ENCODE measurements at places on chromosomes 2 and 18.

DNA sequence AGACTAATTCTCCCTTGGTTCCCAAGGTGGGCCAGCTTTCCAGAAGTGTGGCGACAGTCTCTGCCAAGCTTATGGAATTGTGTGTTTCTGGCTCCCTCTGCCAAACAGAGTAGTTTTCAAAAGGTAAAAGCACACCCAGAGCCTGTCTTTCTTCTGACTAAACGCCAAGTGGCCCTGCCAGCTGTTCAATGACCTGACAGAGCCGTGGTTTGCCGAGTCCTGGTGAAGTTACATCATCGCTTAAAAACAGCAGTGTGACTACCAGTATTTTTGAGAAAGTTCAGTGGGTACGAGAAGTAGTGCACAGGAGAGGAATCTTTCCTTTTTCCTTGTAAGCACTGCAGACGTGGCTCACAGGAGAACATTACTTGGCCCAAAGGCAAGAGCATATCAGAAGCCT, 1.9 kb downstream of the PER2 start:
- no peak for DNase-seq

- no peak for DNase-seq
Measured at GRCh38 chr2:88131201-88131998, 3.5 kb upstream of the FABP1 start.

GRCh38 chr2:187302116-187302515, 145.9 kb downstream of the CALCRL start:
- no peak for DNase-seq

DNA sequence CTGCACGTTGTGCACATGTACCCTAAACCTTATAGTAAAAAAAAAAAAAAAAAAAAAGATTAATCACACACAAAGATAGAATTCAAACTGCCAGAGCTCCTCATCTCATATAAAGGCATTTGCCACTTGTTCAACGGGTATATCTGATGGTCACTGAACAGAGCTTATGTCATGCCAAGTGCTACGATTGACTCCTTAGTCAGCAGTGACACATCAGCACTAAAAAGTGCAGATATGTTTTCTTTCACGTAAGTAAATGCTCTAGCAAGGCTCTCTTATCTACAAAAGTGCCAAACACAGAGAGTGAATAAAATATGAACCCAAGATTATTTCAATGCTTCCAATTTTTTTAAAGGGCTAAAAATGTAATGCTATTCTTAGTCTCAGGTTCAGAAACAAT, 1.1 kb downstream of the LMAN1 start:
- DNase-seq, result peak; percentile 46

DNA sequence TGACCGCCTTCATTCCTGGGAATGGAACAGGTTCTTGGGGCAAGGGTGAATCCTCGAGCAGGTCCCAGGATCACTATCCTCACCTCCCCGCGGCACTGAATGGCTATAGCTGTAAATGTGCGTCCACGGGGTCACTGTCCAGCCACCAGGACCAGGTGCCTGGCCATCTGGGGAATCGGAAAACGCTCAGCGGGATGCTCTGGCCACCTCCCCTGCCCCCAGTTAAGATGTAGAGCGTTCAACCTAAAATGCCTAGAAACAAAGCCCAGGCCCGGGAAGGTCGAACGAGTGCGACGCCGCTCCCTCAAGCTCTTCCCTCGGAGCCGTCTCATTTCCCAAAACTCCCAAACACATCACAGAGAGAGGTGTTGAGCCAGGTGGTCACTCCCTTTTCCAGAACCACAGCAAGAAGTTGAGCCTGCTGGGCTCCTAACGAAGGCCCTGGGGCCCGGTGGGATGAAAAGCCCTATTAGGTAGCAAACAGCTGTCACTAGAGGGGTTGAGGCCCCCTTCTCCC, 795 bp upstream of the CAPN10 start:
- DNase-seq, result no peak

- no peak for DNase-seq
Measured at GRCh38 chr2:198717451-198717850, 740.3 kb downstream of the SATB2 start.

- no peak for DNase-seq
Measured at GRCh38 chr18:56197241-56197859, 441.0 kb downstream of the TXNL1 start.

DNA sequence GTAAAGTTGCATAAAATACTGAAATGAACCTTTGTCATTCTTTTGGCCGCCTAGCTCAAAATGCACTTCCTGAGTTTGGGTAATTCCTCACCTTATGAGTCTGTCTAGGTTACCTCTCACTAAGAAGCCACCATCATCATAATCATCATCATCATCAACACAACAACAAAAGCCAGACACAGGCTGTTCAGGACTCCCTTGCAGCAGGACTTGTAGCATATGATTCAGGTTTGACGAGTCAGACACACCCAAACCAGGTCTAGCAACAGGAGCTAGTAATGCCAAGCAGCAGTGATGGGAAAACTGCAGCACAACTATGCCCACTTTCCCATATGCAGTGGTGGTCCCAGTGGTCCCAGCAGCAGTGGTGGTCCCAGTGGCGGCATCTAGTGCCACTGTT, 2.8 kb upstream of the SGO2 start:
- no peak for DNase-seq

DNA sequence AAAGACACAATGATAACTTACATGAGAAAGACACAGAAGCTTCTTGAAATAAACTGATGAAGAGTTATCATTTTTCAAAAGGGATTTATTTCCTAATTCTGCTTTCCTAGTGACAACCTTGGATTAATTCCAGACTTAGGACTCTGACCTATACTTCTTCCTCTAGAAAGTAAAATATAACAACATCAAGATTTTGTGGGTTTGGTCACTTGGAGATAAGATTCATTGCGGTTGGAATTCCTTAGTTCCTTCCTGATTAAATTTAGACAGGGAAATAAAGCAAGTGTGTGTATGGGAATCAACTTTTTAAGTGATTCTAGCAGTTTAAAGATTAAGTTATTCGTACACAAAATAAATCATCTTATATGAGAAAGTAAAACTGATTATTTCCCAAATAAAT, 208.4 kb upstream of the CCDC150 start:
- no peak for DNase-seq

GRCh38 chr2:25294573-25295462, 46.9 kb downstream of the DNMT3A start:
- DNase-seq, result no peak

- no peak for DNase-seq
Measured at GRCh38 chr18:65239787-65240186, 511.0 kb upstream of the CDH7 start.

DNA sequence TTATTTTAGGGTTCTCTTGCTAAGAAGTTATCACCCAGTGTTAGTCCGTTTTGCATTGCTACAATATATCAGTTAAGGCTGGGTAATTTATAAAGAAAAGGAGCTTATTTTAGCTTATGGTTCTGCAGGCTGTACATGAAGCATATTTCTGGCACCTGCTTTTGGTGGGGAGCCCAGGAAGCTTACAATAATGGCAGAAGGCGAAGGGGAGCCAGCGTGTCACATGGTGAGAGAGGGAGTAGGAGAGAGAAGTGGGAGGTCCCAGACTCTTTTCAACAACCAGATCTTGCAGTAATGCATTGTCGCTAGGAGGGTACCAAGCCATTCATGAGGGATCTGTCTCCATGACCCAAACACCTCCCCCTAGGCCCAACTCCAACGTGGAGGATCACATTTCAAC, 688.8 kb upstream of the PIK3C3 start:
- no peak for DNase-seq

- DNase-seq, result no peak
Measured at GRCh38 chr2:232231554-232231953, 147.0 kb upstream of the ALPP start.

DNA sequence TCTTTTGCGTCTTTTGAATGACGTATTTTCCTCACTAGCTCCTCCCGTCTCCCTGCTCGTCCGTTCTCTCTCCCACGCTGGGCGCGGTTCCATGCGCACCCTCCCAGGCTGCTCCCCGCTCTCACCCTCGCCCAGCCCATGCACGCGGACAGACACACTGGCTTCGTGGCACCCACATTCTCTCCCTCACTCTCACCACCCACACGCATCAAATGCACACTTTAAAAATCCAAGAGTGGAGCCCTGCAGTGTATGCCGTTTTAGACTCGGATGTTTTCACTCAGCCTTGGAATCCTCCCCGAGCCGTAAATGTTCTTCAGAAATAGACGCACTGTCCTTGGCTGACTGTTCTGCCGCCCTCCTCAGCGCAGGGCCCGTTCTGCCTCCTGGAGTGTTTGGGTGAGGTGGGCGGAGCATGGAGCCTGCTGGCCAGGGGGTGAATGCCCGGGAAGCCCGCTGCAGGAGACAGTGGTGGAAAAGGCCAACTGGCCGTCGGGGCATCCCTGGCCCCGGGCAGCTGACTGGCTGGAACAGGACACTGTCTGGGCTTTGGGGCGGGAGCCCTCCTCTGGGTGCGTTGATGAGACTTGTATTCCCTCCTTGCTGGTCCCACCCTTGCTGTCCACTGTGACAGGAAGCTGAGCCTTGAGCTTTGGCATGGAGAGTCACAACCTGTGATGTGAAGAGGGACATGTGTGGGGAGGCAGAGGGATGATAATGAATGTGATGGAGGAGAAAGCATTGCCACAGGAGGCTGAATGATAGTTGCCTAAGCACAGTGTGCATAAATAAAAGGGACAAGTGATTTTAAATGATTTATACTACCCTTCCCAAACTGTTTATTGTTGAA, 35.4 kb upstream of the LYPD6B start:
- DNase-seq, result no peak

DNA sequence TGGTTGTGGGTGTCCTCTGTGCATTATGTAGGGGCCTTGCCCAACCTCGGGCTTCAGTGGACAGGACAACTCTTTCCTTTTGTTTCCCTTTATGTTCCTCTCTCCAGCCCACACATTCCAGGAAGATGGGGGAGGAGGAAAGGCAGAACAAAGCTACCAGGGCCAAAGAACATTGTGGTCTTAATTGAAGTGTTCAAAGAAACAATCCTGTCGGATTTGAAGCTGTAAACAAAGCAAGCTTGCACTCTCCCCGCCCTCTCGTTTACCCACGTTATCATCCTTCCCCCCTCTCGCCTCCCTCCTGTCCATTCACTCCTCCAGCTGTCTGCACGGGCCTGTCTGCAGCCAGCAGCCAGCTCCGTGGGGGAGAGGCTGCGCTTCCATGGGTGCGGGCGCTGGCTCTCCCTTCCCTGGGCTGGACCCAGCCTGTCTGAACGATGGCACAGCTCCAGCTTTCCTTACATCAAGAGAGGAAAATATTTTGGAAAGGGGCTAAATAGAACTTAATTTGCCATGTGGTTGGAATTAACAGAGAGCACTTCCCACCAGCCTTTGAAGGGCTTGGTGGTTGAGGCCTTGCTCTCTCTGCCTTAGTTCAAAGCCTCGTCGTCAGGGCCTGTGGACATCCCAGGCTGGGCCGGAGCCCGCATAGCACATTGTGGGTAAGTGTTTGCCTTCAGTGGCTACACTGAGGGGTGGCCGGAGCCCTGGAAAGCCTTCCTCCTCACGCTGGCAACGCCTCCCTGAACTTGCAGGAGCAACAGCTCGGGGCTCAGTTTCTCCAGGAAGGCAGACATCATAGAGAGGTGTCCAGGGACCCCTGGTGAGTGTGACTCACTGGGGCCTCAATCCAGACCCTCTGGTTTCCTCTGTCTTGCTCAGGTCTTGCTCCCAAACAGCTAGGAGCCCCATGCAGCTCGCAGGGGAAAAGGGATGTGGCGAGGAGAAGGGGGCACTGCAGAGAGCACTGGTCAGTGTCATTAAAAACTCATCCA, 60.6 kb upstream of the HS6ST1 start:
- no peak for DNase-seq

DNA sequence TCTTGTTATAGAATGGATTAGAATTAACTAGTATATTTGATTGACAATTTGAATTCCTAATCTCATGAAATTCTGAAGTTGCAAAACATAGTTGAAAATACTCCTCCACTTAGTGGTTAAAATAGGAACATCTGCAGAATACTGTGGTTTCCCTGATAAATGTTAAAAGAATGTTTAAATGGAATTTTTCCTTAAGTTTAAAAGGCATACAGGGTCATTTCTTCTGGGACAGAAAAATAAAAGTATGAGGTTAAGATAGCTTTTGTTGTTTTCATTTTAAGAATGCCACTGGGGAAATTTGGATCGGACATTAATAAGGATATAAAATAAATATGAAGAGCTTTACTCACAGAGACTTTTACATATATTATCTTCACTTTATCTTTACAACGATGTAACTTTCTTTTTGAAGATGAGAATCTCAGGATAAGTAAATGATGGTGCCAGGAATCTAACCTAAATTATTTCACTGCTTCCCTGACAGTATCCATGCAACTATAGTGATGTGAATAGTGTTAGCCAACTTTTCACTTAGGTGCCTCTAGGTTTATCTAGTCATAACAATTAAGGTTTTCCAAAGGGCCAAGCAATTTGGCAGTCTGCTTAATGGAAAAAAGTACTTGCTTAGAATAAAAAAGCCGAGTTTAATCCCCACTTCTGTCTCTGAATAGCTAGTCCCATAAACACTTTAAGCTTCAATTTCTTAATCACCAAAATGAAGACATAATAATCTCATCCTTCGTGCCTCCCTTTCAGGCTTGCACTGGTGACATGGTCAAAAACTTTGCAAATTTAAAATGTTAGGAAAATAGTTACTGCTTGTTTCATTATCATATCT, 151.8 kb upstream of the STK17B start:
- DNase-seq, result peak; percentile 42

DNA sequence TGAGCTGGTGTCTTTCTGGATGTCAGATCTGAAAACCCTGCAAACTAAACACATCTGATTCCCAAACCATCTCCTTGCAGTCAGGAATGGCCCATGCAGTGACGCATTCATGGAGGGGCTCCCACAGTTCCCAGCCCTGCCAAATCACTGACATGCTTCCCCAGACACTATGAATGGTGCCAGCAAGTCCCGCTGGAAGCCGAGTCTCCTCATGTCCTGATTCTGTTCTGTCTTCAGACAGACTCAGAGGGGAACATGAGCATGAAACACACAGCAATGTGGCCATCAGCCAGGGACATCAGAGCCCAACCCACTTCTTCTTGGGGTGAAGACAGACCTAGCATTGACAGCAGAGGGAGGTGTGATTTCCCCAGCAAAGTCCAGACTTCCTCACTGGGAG, 83.7 kb downstream of the TTC32 start:
- DNase-seq, result no peak

- DNase-seq, result no peak
Measured at GRCh38 chr2:222303828-222304736, 5.3 kb upstream of the PAX3 start.

- no peak for DNase-seq
Measured at GRCh38 chr2:65498396-65498795, 66.0 kb upstream of the SPRED2 start.

- no peak for DNase-seq
Measured at GRCh38 chr18:49101236-49101635, 150.5 kb upstream of the SMAD7 start.

GRCh38 chr2:6082625-6083018, 390.4 kb downstream of the SOX11 start:
- DNase-seq, result no peak

GRCh38 chr2:177190941-177191340, 21.7 kb upstream of the HNRNPA3 start:
- DNase-seq, result no peak
